NCI-H2081 treated with DMSO at 0.1 percent for 48 hours (cell line): ENCODE measurements at places on chromosomes 7 and 10.

DNA sequence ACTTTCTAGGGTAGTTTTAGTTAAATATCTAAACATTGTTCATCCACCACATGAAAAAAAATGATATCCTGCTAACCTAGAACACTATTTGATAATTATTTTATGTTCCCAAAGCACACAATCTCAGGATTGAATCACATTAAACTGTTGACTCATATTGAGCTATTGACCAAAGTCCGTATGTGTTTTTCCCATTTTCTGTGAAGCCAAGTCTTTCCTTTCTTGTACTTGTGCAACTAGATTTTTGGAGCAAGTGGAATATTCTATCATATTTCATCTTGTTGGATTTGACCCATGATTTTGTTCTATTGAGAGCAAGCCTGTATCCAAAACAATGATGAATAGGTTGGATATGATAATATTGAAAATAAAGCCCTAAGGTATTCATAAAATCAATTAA lies 164.6 kb downstream of the SKAP2 start:
- no peak for DNase-seq

DNA sequence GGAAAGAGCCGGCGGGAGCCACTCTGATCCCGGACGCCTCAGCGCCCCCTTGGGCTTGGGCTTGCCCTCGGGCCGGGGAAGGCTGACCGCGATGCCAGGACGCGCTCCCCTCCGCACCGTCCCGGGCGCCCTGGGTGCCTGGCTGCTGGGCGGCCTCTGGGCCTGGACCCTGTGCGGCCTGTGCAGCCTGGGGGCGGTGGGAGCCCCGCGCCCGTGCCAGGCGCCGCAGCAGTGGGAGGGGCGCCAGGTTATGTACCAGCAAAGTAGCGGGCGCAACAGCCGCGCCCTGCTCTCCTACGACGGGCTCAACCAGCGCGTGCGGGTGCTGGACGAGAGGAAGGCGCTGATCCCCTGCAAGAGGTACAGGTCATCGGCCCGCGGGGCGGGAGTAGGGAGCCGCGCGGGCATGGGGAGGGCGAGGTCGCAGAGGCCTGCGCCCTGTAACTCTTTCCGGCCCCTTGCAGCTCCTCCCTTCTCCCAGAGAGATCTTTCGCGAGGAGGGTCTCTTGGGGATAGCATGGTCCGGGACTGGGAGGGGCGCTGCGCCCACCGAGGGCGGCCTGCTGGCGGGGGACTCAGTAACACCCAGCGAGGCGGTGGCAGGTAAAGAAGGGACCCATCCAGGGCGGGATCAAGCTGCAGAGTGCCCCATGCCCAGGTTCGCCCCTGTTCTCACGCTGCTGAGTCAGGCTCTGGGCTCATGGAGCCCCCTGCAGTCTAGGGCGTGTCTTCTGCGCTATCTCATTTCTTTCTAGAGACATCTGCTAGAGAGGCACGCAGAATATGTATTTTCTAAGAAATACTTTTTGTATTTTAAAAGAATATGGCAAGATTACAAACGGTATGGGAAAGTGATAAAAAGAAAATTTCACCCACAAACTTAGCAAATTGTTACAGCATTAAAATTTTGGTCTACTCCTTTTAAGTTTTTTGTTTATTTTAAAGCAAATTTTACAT lies 687 bp downstream of the EPDR1 start:
- DNase-seq = no peak

DNA sequence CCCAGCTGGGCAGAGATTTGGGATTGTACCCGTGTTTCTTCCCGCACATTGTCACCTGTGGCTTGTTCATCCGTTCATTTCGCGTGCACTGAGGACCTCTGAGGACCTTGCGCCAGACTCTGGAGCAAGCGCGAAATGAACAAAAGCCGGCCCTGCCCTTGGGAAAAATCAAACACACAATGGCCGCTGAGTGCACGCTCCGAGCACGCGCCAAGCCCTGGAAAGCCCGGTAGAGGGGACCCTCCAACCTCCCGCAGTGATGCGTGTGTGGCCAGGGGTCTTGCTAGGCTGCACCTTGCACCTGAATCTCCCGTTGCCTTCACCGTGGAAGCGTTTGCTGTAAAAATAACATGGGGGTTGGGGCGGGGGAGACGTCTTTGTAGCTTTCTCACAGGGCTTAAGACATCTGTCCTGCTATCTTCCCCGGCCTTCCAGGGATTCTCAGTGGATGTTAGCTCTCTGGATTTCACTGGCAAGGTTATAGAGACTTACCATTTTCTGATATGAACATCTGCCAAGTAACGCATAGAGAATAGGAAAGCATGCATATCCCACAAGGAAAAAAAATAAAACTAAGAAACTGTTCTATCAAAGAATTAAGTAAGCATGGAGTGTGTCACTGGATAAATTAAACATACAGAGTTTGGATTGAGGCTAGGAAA lies 37.3 kb downstream of the ZNF777 start:
- DNase-seq = no peak

DNA sequence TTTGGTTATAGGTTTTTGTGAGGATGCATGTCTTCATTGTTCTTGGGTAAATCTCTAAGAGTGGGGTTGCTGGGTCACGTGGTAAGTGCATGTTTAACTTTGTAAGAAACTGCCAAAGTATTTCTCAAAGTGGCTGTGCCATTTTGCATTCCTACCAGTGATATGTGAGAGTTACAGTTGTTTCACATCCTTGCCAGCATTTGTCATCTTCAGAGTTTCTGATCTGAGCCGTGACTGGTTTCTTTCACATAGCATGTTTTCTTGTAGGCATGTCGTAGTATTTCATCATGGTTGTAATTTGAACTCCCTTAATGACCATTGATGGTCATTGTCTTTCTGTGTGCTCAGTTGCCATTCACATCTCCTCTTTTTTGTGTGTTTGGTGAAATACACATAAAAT lies 286.0 kb downstream of the RNLS start:
- DNase-seq = no peak

- no peak for DNase-seq
Observed at GRCh38 chr10:47440207-47440606, 43.7 kb downstream of the ANXA8 start.

DNA sequence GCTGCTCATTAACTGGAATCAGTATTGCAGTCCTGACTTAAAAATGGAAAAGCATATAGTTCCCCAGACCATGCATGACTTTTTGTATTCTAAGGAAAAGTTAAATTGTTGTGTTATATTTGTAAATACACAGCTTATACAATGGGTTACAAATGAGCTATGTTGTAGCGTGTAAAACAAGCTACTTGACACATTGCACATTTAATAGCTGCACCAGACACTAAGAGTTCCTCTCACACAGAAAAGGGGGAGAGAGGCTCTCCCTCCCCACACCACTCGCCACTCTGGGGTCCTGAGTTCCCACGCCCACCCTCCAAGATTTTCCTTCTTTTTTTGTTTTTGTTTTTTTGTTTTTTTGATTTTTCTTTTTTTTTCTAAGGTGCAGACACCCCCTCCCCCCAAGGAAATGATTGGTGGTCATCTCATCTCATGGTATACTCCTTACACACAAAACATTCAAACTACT lies 6.3 kb downstream of the KLF6 start:
- no peak for DNase-seq

GRCh38 chr10:126171555-126171954 lies 216.7 kb downstream of the ADAM12 start:
- DNase-seq = no peak

DNA sequence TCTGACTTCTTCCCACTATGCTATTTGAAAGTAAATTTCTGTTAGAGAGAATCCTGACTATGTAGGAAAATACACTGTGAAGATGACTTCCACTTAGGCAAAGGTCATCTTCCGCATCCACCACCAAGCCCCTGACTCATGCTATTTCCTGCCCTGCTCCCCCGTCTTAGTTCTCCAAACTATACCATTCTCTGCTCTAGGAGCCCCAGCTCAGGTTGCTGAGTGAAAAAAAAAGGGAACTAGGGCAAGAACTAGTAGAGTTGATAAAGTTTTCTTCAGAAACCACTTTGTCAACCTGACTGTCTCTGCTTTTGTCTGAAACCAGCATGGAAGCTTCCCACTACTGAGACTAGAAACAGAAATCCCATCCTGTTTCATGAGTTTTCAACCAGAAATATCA lies 96.9 kb downstream of the EVX1 start:
- no peak for DNase-seq

GRCh38 chr10:84599254-84599653 lies 270.9 kb downstream of the CCSER2 start:
- no peak for DNase-seq

DNA sequence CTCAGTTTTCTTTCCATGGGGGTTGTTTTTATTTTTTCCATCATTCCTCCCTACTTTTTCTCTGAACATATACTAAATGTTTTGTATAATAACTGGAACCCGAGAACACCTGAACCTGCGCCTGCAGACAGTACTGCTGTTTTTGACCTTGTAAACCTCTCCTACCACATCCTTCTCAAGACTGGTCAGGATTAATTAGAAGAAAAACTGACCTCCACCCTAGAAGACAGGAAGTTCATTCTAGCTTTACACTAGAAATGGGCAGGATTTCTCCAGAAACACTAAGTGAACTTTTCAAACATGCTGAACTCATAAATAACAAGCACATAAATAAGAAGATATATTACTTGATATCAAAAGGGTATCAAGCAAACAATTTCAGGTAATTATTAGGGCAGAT lies 751 bp upstream of the HYCC1 start:
- no peak for DNase-seq

- no peak for DNase-seq
Observed at GRCh38 chr10:133110133-133110532, 22.4 kb downstream of the ADGRA1 start.

GRCh38 chr7:34575006-34575405 lies 83.0 kb upstream of the NPSR1 start:
- no peak for DNase-seq

- DNase-seq = no peak
Observed at GRCh38 chr10:2682491-2682890, 384.9 kb upstream of the PFKP start.

DNA sequence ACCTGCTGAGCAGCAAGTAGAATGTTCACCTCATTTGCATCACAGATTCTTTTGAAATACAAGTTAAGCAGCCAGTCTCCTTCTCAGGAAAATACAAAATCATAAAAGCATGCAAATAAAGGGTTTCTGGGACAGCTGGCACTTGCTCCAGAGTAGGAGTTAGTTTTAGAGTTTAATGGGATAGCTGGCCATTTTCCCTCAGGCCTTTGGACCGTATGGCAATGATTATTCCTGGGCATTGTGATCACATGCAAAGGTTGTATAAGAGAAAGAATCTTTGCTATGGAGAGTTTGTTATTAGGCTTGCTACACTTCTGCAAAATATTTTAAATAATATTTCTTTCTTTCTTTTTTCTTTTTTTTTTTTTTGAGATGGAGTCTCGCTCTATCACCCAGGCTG lies 240.8 kb downstream of the CDK14 start:
- no peak for DNase-seq

- no peak for DNase-seq
Observed at GRCh38 chr10:96585736-96586418, 935 bp downstream of the TM9SF3 start.

- no peak for DNase-seq
Observed at GRCh38 chr10:47159361-47160260, 140.4 kb upstream of the GDF10 start.

DNA sequence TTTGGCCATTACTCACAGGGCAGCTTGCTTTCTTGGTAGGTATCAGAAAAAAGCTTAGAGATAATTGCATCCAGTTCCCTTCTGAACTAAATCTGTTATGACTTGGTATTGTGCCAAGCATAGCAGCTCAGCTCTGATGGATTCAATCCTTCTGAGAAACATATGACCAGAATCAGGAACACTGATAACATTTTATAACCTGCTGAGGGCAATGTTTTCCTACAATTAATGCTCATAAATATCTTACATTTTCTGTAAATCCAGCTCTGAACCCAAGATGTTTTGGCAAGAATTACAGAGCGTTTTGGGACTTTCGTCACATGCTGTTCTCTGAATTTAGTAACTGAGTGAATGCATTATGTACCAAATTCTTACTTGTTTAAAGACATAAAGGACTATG lies 167.8 kb downstream of the KIF20B start:
- no peak for DNase-seq

DNA sequence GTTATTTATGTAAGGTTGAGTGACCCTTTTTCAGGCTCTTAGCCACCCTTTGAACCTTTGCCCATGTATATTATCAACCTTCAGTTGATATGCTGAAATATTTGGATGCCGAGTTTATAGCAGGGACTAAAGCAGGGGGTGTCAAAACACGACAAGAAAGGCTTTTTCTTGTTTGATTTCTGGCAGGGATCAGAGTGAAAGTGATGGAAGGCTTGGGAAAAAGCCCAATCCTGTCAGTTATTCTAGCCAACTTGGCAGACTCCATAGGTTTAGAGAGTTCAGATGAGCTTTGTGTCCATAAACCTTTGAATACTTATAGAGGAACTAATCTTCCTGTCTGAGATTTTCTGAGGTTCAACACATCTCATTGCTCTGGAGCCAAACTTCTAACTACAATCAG lies 47.5 kb downstream of the INHBA start:
- no peak for DNase-seq

- no peak for DNase-seq
Observed at GRCh38 chr10:22557321-22557720, 157.1 kb downstream of the PIP4K2A start.

- DNase-seq = no peak
Observed at GRCh38 chr10:7374795-7375194, 36.0 kb downstream of the SFMBT2 start.

DNA sequence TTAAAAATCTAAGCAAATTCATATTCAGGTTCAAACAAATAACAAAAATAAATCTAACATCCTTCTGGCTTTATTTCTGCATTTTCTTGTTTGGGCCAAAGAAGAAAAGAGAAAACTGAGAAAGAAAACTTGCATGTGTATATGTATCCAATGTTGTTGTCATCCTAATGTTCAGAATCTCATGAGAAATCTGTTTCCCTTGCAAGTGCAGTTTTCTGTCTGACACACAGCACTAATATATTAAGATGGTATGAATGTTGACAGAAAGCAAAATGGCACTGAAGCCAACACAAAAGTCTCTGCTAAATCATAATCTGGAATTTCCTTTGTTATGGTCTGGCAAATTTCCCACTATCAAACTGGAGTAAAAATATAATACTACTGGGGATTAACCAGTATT lies 235.9 kb downstream of the HGF start:
- DNase-seq = no peak

GRCh38 chr7:129923709-129924108 lies 29.1 kb downstream of the UBE2H start:
- no peak for DNase-seq

DNA sequence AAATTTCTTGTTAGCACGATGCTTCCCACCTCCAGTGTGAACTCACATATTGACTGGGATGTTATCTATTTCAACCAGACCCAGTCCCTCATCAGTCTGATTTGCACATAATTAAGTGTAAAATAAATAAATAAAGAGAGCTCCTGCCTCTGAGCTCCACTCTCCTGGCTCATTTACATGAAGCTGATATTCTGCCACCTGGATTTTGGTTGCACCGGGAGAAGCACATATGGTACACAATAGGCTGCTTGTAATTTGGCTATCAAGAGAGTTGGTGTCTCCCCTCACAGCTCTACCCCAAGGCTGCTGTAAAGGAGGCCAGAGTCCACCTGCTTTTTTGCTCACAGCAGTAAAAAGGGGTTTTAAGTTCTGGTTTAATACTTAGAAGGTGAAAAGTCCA lies 610.5 kb downstream of the KCNMA1 start:
- DNase-seq = no peak

GRCh38 chr7:12067156-12067831 lies 143.8 kb upstream of the TMEM106B start:
- no peak for DNase-seq

GRCh38 chr10:103643381-103643780 lies 149.9 kb downstream of the NEURL1 start:
- no peak for DNase-seq
